ENCODE measurements at places on chromosomes 13 and 19.

GRCh38 chr13:100214886-100215285 lies 126.0 kb downstream of the PCCA start:
- no peak for DNase-seq

GRCh38 chr19:38172001-38172400 lies 52.0 kb downstream of the DPF1 start:
- DNase-seq = no peak

- no peak for DNase-seq
These were observed 46.7 kb downstream of the RXFP2 start for GRCh38 chr13:31786011-31786410.

DNA sequence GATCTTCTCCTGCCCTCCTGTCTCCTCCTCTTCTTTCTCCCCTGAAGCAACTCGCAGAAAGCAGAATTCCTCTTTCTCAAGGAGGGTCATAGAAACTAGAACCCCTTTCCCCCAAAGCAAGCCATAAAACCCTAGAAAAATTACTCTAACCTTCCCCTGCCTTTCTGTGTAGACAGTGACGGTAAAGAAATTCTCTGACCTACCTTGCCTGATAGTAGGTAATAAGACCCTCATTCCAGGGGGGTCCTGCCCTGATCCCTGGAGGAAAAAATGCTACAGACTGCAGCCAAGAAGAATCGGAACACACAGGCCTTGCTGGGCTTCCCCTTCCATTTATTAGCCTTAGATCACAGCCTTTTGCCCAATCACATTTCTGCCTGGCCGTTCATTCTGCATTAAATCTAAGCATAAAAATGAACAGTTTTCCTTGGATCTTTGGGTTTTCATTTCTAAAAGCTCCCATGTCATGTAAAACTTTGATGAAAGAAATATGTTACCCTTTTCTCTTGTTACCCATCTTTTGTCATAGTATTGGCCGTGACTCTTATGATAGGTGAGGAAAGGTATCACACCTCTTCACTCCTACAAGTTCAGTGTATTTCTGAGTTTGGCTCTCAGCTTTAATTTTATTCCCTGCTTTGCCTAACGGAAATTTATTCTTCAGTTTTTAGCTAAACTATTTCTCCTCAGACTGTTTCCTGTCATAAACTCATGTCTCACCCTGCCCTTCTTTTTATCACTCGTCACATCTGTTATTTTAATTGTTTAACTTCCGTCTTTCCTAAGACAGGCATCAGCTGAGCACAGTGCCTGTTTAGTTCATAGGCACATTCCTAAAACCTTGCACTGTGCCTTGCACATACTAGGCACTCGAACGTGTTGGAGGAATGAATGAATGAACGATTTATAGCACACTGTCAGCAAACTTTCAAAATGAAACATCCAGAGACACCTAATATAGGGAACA lies 20.4 kb upstream of the CPB2 start:
- DNase-seq = no peak

DNA sequence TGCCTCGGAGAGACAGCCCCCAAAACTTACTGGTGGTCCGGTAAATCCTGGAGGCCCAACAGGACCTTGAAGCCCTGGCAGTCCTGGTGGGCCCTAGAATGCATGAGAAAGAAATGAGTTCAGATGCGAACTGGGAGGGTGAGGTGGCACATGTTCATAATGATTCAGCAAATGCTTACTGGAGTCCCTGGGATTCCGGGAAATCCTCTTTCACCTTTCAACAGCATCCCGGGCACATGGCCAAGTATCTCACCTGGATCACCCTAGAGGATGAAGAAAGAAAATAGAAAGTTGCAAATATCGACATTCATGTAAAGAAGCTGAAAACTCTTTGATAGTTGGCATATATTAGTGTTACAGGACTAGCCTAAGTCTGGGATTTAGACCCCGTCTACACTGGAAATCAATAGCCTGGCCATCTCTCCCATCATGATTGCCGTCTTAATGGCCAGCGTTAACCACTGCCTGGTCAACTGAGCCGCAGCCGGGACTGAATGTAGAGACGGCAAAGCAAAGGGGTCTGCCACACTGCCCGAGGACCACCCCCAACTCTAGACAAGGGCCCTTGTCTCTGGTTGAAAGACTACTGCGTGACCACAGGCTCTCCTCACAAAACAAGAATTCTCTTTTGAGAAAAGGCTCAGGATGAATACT lies 96.9 kb downstream of the COL4A1 start:
- no peak for DNase-seq
